ENCODE measurements at places on chromosomes 3 and 15.

GRCh38 chr15:72873379-72874233 lies 90.0 kb upstream of the ADPGK start:
- no peak for DNase-seq

DNA sequence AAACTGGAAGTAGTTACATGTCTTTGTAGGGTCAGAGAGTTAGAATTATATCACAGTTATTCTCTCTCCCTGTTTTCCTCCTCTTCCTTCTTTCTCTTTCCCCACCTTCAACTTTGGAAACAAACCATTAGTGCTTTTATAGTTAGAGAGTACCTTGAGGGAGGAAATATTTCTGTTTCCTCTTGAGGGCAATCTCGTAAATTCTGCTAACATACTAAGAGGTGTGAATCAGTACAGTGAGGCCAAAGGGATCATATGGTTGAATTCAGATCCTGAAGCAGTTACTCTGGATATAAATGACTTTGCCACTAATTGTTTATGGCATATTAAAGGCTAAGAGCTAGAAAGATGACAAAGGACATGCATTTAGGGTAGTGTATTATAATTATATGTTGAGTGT lies 60.3 kb upstream of the CCNL1 start:
- no peak for DNase-seq

DNA sequence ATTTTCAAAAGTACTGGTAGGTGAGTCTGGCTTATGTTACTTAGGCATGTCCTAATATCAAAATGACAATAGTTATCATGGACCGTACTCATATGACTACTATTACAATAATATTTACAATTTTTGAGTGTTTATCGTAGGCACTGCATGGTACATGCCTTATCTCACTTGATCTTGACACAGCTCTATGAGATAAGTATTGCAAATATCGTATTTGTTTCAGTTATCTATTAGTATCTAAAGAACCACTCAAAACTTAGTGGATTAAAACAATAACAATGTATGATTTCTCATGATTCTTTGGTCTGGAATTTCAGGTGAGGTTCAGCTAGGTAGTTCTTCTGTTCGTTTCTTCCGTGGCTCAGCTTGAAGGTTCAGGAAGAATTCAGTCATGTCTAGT lies 59.7 kb upstream of the XCR1 start:
- no peak for DNase-seq

- no peak for DNase-seq
Measured at GRCh38 chr15:30073915-30074314, 8.8 kb upstream of the GOLGA8J start.

GRCh38 chr3:16484984-16485383 lies 28.5 kb downstream of the RFTN1 start:
- DNase-seq: no peak
